ENCODE measurements at places on chromosomes 4 and X.

DNA sequence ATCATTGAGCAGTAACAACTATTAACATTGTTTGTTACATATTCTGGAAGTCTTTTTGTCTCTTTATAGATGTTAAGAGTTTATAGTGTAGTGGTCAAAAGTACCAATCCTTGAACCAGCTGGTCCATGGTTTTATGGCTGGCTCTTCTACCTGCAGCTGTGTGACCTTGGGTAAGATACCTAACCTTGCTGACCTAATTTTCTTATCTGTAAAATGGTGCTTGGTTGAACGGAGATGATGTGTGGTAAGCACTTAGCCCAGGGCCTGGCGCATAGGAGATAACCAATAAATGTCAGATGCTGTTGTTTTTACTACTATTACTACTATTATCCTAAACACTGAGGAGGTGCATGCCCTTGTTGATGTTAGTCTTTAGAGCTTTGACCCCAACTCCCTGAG is 116.6 kb downstream of the TMEM164 start:
- DNase-seq: no peak

DNA sequence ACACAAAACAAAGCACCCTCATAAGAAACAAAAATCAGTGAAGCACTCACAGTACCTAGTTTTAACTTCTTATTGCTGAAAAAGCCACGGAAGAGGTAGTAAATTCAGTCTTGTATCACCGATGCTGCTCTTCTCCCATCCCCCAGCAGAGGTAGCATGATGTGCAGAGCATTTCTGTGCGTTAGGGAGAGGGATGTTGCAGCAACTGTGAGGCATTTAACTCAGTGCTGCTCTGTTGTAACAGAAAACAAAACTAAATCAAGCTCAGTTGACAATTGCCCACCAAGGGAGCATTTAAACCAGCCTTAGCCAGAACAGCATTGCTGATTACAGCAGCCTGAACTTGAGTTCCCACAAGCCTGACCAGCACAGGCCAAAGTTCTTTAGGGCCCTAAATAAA is 1279.7 kb upstream of the ADGRL3 start:
- no peak for DNase-seq

- DNase-seq: no peak
Measured at GRCh38 chr4:81896936-81897335, 425.2 kb upstream of the RASGEF1B start.

DNA sequence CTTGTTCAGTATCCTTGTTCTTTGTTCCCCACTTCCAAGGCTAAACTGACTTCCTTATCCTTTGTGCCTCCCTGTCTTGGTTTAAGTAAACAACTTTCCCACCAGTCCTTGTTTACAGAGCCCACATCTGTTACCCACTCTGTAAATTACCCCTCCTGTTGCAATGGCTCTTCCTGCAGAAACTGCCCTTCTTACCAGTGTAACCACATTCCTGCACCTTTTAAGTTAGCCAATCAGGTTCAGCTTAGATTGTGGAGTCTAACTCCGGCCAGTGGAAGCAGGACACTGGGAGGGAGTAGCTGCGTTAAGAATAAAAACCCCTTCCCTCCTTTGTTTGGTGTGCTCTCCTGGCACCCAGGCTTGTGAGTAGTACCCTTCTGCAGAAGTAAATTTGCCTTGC is 360.9 kb downstream of the PRDM5 start:
- no peak for DNase-seq

- DNase-seq: no peak
Measured at GRCh38 chrX:102604327-102604726, 5.0 kb downstream of the ARMCX5 start.

GRCh38 chrX:23952984-23953907 is 45.4 kb downstream of the CXorf58 start:
- DNase-seq: no peak

DNA sequence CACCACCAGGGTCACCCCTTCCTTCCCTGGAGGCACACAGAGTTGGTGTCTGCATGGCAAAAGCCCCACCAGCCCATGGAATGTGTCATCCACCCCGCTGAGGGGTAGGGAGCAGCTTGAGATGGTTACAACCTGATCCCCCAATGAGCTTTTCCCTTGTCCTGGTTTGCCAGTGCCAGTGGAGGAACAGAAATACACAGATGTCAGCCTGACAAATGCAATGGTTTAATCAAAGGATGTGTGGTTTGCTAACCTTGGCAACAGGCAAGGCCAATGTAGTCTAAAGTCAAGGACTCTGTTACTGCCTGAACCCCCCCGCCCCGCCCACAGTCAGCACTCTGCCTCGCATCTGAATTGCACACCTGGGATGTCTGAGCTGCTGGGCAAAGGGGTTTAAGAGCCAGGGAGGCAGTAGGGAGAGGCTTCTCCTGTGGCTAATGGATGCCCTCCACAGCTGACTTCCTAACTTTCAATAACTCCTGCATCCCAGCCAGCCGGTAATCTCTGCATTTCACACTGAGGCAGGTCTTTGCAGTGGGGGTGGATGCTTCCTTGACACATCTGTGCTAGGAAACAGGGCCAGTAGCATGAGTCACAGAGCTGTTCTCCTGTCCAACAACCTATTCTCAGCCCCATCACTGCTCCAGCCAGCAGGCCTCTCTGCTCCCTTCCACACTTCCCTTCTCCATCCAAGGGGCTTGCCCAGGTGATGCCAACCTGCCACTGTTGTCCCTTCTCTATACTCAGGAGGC is 137.5 kb downstream of the AMMECR1 start:
- DNase-seq: peak; percentile 85

- no peak for DNase-seq
Measured at GRCh38 chrX:155874571-155875244, 6.4 kb upstream of the VAMP7 start.

GRCh38 chr4:20868108-20868507 is 167.8 kb downstream of the PACRGL start:
- DNase-seq: no peak

- no peak for DNase-seq
Measured at GRCh38 chr4:110510955-110511544, 35.1 kb downstream of the ENPEP start.

DNA sequence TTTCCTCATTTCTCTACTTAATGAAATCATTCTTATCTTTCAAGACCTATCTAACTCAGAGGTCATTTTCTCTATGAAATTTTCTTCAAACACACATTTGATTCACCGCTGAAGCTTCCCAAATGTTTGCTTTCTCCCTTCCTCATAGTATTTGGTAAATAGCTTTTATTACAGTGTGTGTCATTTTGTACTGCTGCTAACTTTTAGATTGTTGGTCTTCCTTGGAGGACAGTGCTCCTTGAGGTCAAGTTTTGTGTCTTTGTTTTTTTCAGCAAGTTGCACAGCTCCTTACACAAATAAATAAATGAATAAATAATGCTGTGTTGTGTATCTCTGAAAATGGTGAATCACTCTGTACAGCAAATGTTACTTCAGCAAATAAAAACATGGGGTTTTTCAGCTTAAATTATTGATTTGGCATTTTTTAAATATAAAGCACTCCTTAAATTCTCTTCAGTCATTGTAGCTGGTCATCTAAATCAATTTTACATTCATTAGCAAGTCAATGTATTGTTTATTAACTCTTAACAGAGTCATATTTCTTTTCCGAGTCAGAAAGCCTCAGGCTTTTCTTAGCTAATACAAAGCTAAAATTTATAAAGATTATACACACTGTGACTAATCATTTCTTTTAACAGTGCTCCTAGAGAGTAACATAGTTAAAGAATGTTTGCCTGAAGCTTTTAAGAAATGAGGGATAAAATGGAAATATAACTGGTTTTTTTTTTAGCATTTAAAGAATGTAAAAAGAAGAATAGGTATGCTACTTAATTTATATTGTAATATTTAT is 30.1 kb upstream of the MAD2L1 start:
- DNase-seq: no peak

All from vagina (tissue), 2 donors.